ENCODE measurements at places on chromosomes 2 and 18. TPM values are rescaled to one million over a fixed set of nuclear protein-coding genes. Genes with fewer than 3 reads are reported as not detected.

Gene ARHGAP25
- 7.2 TPM for total RNA-seq

- H3K4me1 ChIP-seq: no peaks in the 10 kb centered on the region
- no peak overlapping the region for H3K4me3 ChIP-seq
- no peaks in the 10 kb centered on the region for H3K36me3 ChIP-seq
- no peak overlapping the region for H3K27ac ChIP-seq
- no peaks in the 10 kb centered on the region for H3K27me3 ChIP-seq
Observed at GRCh38 chr2:186862869-186863709, 14.1 kb upstream of the ZSWIM2 start.

DNA sequence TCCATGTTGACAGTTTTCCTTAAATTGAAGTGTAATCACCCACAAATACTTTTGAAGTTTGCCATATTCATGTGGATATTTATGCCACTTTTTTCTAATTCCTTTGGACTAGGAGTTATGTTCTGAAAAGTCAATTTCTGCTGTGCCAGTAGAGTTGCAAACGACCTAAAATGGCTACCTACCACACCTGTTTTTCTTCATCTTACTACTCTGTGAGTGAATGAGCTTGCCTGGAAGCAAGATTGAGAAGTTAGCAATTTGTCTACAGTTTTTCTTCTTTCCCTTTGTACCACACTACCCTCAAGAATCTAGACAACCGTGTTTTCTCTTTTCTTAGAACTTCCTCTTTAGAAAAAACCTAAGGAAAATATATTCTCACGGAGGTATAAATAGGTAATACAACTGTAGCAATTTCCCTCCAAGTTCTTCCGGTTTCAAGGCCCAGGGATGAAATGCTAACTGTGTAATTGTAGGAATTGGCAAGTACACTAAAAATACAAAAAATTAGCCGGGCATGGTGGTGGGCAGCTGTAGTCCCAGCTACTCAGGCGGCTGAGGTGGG is 7.3 kb upstream of the SLC39A10 start:
- H3K36me3 ChIP-seq: no peaks in the 10 kb centered on the region
- no peaks in the 10 kb centered on the region for H3K27me3 ChIP-seq
- DNase-seq: no peak
- H3K4me1 ChIP-seq: no peaks in the 10 kb centered on the region
- H3K27ac ChIP-seq: no peak overlapping the region

DNA sequence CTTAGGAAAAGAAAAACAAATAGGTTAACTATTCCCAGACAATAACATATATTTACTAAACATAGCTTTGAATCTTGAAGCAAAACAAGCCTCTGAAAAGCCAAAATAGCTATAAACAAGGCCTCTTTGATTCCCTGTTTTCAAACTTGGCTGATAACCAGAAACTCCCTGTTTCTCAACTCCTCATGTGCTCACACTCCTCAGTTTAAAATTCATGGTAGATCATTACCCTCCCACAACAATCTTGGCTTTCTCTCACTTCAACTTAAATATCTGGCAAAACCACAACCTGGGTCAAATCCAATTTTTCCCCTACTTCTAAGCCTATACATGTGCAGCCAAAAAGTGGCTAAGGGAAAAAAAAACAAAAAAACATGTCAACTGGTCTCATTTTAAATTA is 15.6 kb downstream of the SUCLG1 start:
- H3K4me1 ChIP-seq: no peaks in the 10 kb centered on the region
- no peak for DNase-seq
- H3K36me3 ChIP-seq: peaks cover 7% of the 10 kb centered on the region
- no peak overlapping the region for H3K4me3 ChIP-seq

- peaks cover 4% of the 10 kb centered on the region for H3K36me3 ChIP-seq
- no peak overlapping the region for H3K27ac ChIP-seq
- no peak overlapping the region for H3K4me3 ChIP-seq
- no peak for DNase-seq
- no peaks in the 10 kb centered on the region for H3K4me1 ChIP-seq
- no peaks in the 10 kb centered on the region for H3K27me3 ChIP-seq
Observed at GRCh38 chr2:148957023-148957422, 81.5 kb upstream of the LYPD6B start.

Data from spinal cord (tissue), 10 donors.